ENCODE measurements at places on chromosomes 5 and 9.

DNA sequence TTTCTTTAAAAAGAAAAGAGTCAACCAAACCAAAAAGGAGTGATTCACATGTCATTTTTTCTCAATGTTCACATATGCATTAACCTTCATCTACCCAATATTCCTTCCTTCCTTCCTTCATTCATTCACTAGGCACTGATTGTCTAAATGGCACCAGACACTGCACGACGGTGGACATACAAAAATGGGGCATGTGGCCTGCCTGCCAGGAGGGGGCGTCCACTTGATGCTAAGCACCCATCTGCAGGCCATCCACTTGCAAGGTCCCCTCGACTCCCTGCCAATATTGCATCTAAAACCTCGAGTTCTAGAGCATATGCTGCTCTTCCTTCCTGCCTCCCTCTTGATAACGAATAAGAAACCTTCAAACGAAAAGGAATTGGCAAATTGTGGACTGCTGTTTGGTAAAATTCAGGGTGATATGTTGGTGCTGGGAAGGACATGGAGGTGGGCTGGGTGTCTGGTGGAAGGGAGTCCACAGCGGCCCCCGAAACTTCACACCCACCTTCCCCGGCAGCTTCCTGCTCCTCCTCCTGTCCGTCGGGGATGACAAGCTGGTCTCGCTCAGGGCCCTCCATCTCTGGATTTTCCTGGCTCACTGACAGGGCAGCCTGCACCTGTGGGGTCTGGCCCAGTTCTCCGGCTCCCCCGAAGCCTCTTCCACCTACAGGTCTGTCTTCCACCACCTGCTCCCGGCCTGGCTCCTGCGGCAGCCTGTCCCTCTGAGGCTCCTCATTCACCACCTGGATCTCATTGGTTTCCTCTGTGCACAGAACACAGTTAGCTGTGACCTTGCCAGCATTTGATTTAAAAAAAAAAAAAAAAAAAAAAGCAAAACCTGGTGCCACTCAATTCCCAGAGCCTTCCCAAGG is 64.3 kb downstream of the GOLM1 start:
- DNase-seq = peak; percentile 75

DNA sequence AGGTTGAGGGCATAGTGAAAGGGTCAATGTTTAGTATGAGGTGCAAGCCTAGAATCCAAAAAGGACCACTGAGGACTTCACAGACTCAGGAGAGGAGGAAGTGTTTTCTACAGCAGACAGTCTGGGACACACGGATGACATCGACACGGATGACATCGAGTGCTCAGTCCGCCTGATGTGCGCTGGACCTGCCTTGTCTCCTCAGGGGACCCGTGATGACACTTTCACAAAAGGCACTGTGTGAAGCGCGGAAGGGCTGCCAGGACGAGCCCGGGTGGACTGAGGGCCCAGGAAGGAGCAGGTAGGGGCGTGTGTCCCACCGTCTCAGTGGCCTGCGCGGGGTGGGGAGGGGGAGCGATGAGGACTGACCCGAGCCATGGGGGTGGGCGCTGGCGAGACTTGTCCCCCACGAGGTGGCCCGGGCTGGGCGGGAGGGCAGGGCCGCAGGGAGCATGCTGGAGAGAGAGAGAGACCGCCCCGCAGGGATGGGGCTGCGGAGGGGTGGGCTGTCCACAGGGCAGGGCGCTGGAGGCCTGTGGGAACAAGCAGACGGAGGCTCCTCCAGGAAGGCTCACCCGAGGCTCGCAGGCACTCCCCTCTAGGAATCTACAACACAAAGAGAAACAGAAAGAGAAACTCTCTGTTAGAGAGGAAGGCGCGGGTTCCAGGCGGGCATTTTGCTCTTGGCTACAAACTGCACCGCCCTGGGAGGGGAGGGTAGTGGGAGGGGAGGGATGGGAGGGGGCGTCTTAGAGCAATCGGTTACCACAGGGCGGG is 54.9 kb downstream of the USP20 start:
- DNase-seq = no peak

- DNase-seq = no peak
These were observed 370.0 kb downstream of the HINT1 start for GRCh38 chr5:130795037-130795436.

DNA sequence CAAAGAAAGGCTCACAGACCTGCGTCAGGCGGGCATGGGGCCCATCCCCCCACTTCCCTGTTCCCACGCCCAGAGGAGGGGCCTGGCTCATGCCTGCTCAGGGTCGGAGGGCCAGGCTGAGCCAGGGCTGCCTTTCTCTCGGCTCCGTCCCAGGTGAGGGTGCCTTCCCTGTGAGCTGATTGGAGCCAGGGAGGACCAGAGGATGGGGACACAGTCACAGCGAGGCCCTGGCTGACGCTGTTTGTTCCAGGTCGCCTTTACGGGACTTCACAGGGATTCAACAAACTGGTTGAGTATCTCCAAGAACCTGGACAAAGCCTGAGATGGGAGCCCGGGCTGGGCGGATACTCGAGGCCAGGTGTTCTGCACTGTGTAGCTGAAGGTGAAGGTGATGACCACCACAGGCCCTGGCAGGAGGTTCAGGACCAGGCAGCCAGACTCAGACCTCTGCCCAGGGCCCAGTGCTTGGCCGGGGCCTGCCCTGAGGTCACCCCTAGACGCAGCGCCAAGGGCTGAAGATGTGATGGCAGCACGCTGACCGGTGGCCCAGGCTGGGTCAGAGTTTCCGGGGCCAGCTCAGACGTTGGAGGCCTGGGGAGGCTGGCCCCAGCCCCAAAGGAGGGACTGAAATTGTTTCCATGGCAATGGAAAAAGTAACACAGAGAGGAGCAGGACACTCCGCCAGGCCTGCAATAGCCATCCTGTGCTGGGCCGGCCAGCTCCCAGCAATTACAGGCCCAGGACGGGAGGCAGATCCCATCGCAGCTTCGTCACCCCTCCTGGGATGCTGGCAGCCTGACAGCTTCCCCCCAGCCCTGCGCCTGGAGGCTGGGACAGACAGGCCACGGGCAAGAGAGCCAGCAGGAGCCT is 65.3 kb upstream of the ADAMTS2 start:
- DNase-seq = no peak

- no peak for DNase-seq
These were observed 9.3 kb upstream of the COL5A1 start for GRCh38 chr9:134632329-134632728.

GRCh38 chr5:175692996-175693710 is 35.3 kb downstream of the HRH2 start:
- DNase-seq = no peak

DNA sequence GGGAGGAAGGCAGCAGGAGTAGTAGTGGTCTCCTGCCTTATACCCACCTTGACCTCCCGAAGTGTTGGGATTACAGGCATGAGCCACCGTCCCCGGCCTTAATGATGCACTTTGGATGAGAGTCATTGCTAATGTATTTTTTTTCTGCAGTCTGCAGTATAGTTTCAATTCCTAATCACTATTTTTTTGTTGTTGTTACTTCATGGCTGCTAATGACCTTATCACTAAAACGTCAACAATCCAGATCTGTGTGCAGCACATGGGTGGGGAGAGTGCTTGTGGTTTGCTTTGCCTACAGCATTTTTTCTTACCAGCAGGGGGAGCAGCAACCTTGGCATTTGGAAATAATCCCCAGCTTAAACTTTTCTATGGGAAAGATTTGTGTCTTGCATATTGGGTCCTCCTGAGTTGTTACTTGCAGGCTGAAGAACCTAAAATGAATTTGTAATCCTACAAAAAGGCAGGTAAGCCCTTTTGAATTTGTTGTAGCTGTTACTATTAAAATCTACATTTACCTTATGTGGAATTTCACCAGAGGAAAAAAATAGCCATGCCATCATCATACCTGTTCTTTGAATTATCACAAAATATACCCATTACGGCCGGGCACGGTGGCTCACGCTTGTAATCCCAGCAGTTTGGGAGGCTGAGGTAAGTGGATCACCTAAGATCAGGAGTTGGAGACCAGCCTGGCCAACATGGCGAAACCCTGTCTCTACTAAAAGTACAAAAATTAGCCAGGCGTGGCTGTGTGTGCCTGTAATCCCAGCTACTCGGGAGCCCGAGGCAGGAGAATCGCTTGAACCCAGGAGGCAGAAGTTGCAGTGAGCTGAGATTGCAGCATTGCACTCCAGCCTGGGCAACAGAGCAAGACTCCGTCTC is 6.3 kb upstream of the MED7 start:
- DNase-seq = peak; percentile 70

All from NCI-H69 (cell line).